ENCODE measurements at places on chromosomes 1 and 21.

GRCh38 chr1:17545356-17545755, 5.9 kb downstream of the ARHGEF10L start:
- DNase-seq, result no peak

DNA sequence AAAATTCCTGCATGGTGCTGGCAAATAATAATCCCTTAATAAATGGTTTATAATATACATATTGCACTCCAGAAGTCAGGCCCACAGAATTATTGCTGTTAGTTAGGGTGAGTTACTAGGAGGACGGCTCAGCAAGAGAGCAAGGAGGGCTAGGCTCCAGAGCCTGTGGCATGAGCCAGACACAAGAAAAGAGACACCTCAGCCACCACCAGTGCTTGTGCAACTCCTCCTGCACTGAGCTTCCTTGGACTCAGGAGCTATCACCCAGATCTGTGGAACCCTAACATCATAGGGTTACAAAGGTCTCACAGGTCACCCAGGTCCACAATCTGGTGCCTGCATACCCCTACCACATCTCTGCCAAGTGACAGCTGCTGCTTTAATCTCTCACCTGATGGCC, 12.8 kb upstream of the LRRC8D start:
- no peak for DNase-seq

DNA sequence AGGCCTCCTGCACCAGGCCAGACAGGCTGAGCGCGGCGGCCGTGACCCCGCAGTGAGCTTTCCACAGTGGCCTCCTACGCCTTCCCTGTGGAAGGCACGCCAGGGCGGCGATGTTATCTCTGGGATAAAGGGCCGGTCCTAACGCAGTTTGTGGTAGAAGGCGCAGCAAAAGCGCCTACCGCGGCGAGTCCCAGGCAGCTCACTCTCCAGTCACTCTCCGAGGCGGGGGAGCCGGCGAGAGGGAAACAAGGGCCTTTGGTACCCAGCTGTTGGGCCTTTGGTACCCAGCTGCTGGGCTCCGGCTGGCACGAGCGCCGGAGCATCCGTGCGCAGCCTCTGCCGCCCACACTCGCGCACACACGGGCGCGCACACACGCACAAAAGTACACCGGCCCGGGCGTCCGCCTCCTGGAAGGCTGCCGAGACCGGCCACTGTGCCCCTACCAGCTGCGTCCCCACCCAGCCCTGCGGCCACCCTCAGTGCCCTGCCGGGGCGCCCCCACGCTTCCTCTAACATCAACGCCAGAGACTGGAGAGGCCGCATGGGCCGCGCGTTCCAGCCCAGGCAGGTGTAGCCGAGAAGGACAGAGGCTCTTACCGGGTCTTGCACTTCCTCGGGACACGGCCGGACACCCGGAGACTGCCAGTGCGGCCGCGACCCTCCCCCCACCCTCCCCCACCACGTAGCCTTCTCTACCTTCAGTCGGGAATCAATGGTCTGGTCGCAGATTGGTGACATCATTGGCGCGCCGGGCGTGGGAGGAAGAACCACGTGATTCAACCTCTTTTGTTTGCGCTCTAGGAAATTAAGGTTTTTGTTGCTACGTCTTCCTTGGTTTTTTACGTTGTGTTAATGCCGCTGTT, 19.5 kb upstream of the ADAR start:
- DNase-seq, result peak; percentile 91

DNA sequence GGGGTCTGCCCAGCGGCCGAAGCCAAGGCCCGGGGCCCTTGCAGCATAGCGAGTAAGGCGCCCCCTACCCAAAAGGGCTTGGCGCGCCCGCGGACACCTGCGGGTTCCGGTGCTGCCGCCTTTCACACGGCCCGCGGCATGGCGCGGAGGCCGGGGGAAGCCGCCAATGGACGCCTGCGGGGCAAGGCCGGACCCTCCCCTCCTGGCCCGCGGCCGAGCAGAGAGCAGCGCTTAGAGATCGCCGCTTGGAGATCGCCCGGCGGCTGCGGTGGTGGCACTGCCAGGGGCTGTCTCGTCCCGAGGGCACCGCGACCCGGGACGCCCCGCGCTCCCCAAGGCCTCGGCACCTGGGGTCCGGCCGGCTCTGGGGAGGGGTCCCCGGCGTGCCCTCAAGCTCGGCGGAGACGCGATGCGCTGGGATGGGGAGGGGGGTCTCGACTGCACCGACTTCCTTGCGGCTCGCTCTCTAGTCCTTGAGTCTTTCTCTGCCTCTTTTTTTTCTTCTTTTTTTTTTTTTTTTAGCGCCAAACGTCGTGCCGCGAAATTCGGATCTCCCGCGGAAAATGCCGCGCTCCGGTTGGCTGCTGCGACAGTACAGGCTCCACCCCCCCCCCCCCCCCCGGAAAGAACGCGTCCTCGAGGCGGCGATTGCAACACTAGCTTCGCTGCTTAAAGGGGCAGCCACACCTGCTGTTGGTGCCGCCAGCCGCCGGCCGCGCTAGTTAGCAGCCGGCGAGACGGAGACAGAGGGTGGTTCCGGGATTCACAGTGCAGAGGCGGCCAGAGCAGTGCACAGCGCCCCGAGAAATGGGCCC, at the start of gene E2F2:
Gene E2F2 (minus strand): TSS at position 487 of the 815 bp plus-strand sequence. CDS start 440 bp downstream, at position 47.
- peak; percentile 87 for DNase-seq

- DNase-seq, result no peak
Measured at GRCh38 chr1:12495725-12496124, 122.3 kb downstream of the DHRS3 start.

DNA sequence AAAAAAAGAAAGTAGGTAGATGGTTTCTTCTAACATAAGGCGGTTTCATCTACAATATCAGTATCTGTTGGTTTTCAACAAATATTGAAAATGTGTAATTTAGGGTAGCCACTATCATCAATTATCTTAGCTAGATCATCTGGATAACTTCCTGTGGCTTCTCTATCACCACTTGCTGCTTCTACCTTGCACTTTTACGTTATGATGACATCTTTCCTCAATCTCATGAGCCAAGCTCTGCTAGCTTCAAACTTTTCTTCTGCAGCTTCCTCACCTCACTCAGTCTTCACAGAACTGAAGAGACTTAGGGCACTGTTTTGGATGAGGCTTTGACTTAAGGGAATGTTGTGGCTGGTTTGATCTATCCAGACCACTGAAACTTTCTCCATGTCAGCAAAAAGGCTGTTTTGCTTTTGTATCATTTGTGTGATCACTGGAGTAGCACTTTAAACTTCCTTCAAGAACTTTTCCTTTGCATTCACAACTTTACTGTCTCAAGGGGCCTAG, 144.9 kb upstream of the HP1BP3 start:
- no peak for DNase-seq

GRCh38 chr1:23129846-23130245, 38.8 kb downstream of the LUZP1 start:
- DNase-seq, result no peak

DNA sequence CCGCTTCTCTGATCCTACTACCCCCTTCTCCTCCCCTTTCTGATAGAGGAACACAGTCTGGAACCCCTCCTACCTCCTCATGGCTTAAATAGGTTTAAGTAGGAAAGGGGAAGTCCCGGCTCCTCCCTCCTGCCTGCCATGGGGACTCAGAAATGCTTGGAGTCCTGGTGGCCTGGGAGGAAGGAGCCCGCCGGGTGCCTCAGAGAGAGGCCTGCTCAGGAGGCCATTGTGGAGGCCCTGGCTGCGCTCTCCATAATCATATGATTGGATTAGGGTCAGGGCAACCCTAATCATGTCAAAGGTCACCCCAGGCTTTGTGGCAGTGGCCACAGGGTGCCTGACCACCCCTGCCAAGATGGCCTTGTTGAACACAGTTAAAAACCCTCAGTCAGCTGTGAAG, 29.0 kb downstream of the WNT3A start:
- no peak for DNase-seq

GRCh38 chr21:15947677-15948076, 217.9 kb downstream of the USP25 start:
- no peak for DNase-seq

DNA sequence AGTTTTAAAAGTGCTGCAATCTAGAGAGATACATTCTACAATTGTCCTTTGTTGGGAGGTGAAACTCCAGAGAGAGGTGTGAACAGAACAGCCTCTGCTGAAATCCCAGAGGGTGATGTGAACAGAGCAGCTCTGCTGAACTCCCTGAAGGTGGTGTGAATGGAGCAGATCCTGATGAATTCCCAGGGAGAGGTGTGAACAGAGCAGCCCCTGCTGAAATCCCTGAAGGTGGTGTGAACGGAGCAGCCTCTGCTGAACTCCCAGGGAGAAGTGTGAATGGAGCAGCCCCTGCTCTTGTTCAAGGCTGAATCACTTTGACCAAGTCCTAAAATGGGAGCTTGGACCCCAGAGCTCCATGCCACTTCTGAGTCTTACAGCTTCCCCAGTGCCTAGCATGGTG, 94.7 kb downstream of the LACTBL1 start:
- DNase-seq, result no peak

- DNase-seq, result no peak
Measured at GRCh38 chr1:59138402-59138801, 158.5 kb upstream of the FGGY start.

DNA sequence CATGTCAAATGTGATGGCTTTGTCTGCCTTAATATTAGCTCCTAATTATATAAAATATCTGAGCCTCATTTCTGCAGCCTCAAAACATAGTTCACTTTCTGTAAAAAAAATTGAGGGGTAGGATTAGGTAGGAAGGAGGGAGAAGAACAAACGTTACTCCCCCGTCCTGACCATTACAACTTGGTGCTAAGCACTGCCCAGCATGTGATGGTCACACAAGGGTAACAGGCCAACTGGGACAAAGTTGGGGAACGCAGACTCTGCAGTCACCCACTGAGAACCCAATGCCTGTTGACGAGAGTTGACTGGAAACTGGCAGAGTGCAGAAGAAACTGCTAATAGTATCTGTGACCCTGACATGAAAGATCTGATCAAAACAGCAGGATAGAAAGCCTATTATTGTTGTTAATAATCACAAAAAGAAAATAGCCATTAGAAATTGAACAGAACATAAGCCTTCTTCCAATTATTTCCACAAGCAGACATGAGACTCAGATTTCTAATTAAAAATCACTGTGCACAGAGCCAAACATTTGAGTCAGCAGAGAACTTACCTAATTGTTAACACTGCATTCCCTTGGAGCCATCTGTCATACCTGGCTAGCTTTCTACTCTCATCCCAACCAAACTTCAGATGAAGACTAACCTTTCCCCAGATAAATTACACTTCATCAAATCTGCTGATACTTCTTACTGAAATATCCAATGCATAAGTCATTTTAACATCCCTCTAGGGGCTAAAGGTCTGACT, 5.5 kb downstream of the SORT1 start:
- no peak for DNase-seq

- peak; percentile 9 for DNase-seq
Measured at GRCh38 chr1:20367116-20367585, 76.5 kb downstream of the VWA5B1 start.

DNA sequence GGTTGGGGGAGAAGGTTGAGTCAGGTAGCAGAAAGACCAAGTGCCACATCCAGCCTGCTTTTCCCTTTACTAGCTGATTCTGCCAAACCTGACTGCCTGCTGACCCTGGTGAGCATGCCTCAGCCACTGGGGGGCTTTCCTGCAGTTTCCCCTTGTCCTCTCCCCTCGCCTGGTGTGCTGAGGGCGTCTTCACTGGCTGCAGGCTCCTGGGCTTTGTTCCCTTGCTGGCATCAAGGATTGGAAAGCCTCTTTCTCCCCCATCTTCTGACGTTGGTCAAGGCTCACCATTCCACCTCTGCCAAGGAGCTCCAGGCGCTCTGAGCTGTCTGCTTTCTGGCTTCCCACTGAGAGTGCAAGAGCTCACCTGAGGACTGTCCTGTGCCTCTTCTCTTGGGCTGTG, 28.4 kb downstream of the MAN1C1 start:
- DNase-seq, result no peak

GRCh38 chr1:242523719-242524570, 552 bp downstream of the PLD5 start:
- DNase-seq, result peak; percentile 2

- no peak for DNase-seq
Measured at GRCh38 chr1:247288341-247288740, 32.5 kb downstream of the VN1R5 start.

DNA sequence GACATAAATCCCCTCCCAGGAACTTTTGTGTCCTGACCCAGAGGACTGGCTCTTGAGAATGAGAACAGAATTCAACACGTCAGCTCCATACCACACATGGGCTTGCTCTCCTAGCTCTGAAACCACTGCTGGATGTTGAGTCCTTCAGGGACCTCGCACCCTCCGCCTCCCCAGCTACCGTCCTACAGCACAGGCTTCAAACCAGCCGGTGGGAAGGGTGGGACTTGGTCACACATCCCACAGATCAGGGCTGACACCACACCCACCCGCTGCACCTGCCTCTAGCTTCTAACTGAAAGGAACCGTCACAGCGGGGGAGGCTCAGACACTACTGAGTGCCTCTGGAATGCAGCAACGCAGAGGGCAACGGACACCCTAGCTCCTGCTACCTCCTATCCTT, 24.0 kb downstream of the MRAP start:
- no peak for DNase-seq

GRCh38 chr1:69523461-69523860, 44.3 kb upstream of the LRRC7 start:
- no peak for DNase-seq

GRCh38 chr1:39110882-39111281, 84.7 kb downstream of the NDUFS5 start:
- DNase-seq, result no peak

GRCh38 chr1:177964336-177964735, 5.5 kb downstream of the SEC16B start:
- no peak for DNase-seq
